ENCODE measurements at places on chromosomes 2 and 18.

DNA sequence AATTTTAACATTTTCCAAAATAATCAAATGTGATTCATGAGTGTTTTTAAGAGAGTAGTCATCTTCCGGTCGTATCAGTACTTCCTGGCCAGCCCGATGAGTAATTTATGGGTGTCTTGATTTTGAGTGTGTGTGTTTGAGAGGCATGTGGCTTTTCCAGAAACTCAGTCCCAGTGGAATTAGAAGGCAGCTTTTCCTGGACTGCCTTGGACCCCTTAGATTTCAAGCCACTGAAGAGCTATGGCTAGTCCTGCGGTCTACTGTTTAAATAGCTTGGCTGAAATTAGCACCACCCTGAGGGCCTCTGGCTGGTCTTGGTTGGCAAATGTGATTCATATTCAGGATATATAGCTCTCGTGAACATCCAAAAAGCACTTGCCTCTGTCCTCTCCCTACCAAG lies 59.4 kb downstream of the HK2 start:
- DNase-seq, result no peak

DNA sequence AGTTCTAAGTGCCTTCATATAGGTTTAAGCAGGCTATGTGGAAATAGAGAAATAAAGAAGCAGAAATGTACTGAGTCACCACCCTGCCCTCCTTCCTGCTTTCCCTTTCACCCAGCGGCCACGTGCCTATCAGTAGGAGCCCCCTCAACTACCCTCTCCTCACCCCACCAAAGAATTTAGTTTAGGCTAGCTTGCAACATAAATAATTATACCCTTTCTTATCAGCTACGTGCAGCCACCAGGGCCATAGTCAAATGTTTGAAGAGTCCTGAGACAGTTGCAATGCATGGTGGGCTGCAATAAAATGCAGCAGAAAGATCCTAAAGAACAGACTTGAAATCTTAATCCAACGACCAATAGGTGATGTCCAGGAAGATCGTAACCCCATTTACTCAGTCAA lies 101.2 kb downstream of the RTP5 start:
- DNase-seq, result no peak

GRCh38 chr18:64137914-64138313 lies 11.0 kb downstream of the LINC00305 start:
- DNase-seq, result no peak

- no peak for DNase-seq
Measured at GRCh38 chr2:138213624-138214023, 249.4 kb downstream of the HNMT start.

GRCh38 chr2:3130889-3131635 lies 246.6 kb downstream of the EIPR1 start:
- DNase-seq, result no peak

GRCh38 chr2:149038442-149039212 lies at the start of gene LYPD6B:
TSS of gene LYPD6B (plus strand) at chr2:149038699. CDS start at chr2:149130949, 92,250 bp downstream.
- DNase-seq, result no peak

- DNase-seq, result no peak
Measured at GRCh38 chr2:31831585-31831984, 179.2 kb downstream of the MEMO1 start.

DNA sequence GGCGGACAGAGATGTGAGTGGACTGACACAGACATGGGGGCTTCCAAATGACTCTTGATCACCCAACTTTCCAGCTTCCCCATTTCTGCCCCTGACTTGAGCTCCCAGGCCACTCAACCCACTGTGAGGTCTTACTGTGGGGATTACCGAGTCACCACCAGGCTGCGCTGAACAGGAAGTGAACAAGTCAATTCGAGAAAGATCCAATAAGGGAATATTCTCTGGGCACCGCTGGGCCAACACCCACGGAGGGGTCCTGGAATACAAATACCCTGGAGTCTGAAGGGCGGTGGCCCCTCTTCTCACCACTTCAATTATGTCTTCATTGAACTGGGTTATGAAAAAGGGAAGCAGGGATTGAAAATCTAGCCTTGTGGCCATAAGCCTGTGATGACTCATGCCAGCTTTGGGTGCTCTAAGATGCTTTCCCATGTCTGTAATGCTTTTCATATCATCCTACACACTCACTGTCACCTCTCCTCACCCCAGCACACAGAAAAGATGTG lies 37.7 kb downstream of the BCL11A start:
- no peak for DNase-seq

GRCh38 chr2:96816127-96816835 lies at the start of gene CNNM3:
TSS of gene CNNM3 (plus strand) at chr2:96816268. CDS start at chr2:96816278, 10 bp downstream.
- DNase-seq, result peak; percentile 91

GRCh38 chr2:170362871-170363631 lies 185.1 kb downstream of the MYO3B start:
- DNase-seq, result no peak

GRCh38 chr2:27446057-27446456 lies 3.9 kb downstream of the KRTCAP3 start:
- DNase-seq, result no peak

DNA sequence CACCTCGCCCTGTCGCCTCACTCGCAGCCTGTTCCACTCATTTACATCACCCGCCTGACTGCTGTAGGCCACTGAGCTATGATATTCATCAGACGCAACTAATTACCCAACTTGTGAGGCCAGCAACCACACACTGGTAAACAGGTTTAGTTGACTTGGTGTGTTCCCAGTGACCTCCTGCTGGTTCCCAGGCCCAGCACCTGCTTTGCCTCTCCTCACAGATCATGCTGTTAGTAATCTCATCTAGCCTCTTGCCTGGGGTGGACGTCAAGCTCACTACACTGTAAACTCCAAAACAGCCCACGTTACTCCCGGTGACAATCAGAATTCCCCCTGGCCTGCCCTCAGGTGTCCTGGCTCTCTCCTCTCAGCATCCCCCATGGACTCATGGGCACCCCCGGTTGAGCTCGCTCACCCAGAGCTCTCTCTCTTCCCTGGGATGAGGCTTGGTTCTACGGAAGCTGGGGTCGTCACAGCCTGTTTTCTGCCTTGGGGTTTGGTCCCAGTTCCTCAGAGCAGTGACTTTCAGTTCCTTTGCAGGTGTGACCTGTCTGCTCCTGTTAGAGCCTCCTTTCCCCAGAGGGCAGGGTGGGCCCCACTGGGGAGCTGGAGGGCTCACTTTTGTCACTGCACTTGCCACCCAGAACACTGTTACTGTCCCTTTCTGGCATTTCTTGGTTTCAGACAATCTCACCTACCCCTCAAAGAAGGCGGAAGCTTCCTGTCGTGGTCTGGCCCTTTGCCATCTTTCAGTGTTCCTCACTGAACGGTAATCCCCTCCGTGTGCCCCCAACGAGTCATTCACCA lies 40.3 kb downstream of the INPP5D start:
- DNase-seq, result no peak

DNA sequence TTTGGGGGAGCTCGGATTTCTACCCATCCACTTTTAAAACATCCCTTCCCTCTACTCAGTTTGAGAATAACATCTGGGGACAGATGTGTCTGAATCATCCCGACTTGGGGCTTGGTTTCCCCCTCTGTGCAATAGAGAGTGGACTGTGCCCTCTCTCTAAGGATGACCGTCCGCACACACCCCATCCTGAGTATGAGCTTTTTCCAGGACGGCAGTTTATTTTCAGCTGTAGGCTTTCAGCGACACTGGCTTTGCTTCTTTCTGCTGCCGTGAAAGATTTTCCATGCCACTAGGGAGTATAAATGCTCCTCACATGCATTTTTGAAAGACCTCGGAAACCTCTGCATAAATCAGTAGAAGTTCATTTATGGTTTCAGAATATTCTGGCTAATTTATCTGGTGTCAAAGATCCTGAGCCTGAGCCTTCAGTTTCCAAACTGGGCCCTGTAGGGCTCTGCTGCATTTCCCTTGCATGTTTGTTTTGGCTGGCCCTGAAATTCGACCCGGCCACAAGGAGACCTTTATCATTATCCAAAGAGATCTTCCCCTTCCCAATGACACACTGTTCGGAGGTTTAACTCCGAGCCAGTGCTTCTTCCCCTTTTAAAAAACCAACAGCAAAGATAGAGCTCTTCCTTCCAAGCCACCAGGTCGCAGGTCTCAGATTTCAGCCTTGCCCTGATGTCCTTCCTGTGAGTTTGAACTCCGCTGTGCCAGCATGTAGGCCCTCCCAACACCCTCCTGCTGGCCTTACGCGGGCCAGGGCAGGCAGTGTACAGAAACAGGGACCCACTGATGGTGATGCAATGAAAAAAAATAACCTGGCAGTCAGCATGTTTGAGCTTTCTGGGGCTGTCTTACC lies 53.3 kb downstream of the FECH start:
- DNase-seq, result no peak

DNA sequence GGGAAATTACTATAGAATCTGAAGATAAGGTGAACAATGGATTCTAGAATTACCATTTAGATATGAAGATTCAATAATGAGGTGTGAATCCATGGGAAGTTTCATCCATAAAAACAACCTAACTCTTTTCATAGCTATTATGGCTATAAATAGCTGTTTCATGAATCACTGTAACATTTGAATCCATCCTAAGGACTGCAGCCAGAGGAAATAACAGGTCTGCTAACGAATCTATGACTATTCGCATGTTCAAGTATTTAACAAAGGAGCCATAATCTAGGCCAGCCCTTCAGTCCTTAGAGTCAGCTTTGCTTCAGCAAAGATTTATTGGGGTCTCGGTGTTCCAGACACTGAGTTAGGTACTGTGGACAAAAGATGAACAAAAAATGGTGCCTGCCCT lies 87.1 kb downstream of the MYOM1 start:
- DNase-seq, result no peak

DNA sequence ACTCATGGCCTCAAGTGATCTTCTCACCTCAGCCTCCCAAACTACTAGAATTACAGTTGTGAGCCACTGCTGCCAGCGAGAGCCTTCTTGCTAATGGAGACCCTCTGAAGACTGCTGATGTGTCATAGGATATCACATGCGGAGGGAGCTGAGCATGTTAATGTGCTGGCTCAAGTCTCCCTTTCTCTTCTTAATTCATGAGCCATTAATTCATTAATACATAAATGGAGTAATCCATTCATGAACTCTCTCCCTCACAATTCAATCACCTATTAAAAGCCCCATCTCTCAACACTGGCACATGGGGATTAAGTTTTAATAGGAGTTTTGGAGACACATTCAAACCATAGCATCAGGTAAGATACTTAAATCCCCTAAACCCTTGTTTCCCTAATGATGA lies 54.8 kb downstream of the SYT4 start:
- DNase-seq, result no peak

DNA sequence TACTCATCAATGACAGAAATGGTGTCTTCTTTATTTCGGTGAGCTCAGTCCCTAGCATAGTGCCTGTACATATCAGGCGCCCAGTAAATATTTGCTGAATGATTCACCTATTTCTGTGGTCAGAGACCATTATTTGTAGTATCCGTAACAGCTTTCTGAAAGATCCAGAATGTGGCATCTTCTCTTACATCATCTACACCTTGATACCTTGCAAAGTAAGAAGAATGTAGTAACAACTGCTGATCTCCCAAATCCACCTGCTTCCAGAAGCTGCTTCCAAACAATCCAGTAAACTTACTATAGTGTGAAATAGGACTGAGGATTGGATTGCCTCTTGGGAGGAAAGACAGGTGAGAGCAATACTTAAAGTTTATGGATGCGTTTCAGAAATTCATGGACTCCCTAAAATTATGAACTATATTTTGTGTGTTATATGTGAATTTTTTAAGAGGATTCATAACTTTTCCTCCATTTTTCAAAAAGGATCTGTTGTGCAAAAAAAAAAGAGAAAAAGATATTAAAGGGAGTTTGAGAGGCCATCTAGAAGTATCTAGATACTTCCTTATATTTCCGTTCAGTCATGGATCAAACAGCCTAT lies 945 bp upstream of the ASXL2 start:
- no peak for DNase-seq

DNA sequence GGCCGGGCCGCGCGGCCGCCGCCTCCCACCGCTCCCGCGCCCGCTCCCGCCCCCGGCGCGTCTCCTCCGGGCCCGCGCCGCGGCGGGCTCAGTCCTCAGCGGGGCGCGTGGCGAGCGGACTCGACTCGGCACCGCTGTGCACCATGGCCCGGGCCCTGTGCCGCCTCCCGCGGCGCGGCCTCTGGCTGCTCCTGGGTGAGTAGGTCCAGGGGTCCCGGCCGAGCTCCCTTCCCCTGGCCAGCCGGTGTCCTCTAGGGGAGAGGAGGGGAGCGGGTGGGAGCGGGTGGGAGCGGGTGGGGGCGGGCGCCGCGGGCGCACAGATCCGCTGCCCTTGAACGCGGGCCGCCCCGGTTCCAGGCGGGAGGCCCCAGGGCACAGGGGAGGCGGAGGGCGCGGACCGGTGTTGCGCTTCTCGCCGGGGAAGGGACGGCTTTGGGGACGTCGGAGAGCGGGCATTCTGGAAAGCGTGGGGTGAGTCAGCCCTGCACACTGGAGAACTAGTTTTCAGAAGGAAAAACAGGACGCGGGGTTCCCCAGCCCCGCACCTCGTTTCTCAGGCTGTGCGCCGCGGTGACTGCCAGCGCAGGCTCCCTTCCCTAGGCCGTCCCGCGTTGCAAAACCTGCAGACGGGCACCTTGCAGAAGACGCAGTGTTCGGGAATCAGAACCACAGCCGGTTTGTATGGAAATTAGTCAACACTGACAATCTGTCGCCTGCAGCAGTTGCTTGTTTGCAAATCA lies at the start of gene RAMP1:
Gene RAMP1 (plus strand): TSS at position 91 of the 740 bp plus-strand sequence. CDS start 53 bp downstream, at position 144.
- DNase-seq, result no peak

GRCh38 chr2:23231865-23232264 lies 153.1 kb upstream of the KLHL29 start:
- no peak for DNase-seq

DNA sequence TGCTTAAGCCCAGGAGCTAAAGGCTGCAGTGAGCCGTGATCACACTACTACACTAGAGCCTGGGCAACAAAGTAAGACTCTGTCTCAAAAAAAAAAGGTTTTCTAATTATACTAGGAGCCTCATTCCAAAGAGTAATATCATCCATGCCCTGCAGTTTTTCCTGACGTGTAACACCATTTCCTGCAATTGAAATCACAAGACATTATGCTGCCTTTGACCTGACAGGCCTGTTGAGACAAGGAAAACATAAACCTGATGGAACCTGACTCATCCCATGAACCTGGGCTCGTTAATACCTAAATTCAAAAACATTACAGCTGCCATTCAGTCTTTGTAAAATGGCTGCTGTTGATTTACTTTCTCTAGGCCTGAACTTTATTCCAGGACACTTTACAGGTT lies 58.7 kb upstream of the PEX13 start:
- no peak for DNase-seq

GRCh38 chr2:39851651-39852110 lies 72.6 kb upstream of the THUMPD2 start:
- DNase-seq, result no peak
